Chondrocyte (in vitro differentiated cells): ENCODE measurements at places on chromosomes 7 and 10.

DNA sequence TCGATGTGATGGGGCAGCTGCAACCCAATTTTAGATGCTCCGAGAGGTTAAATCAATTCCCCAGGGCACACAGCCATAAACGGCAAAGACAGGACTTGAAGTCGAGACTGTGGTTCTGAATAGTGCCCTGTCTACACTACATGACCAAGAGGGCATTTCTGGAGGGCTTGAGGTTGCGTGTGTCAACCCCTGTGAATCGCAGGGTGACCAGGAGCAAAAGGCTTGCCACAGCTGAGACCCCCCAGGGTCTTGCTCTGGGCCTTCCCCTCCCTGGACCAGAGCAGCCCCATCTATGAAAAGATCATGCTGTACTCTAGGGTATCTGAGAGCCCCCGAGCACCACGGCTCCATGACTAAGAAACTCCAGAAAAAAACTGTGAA is 26.8 kb upstream of the RASGEF1A start:
- H3K4me1 ChIP-seq: no peaks in the 10 kb centered on the region
- peaks cover under 1% of the 10 kb centered on the region for H3K36me3 ChIP-seq
- H3K4me3 ChIP-seq: no peak overlapping the region
- no peak for DNase-seq

GRCh38 chr7:82018226-82018625 is 248.4 kb upstream of the HGF start:
- peaks cover 38% of the 10 kb centered on the region for H3K4me1 ChIP-seq
- H3K27ac ChIP-seq: no peak overlapping the region
- no peaks in the 10 kb centered on the region for H3K27me3 ChIP-seq
- no peak overlapping the region for H3K4me3 ChIP-seq
- DNase-seq: no peak
- H3K36me3 ChIP-seq: no peaks in the 10 kb centered on the region

- no peaks in the 10 kb centered on the region for H3K36me3 ChIP-seq
- no peak for DNase-seq
- H3K27me3 ChIP-seq: peaks cover 2% of the 10 kb centered on the region
- H3K4me1 ChIP-seq: no peaks in the 10 kb centered on the region
- no peak overlapping the region for H3K27ac ChIP-seq
These were observed 211.6 kb upstream of the MAGI2 start for GRCh38 chr7:79664884-79665676.

DNA sequence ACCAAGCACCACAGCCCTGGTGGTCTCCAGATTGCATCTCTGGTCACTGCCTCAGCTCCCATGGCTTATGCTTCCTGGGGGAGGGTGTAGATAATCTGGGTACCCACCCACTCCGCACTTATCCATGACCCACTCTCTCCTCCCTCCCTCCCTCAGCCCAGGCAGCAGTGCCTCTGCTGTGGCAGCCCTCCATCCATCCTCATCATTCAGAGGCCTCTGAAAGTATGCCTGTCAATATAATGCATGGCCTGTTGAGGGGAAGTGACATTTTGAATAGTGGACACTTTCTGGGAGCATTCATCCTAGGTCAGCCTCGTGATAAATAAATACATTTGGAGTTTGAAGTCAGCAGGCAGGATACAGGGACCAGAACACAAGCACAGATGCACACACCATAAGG is 23.2 kb downstream of the ZNF503 start:
- H3K36me3 ChIP-seq: peaks cover 3% of the 10 kb centered on the region
- H3K4me3 ChIP-seq: no peak overlapping the region
- H3K4me1 ChIP-seq: no peaks in the 10 kb centered on the region

- H3K27ac ChIP-seq: no peak overlapping the region
- H3K4me3 ChIP-seq: no peak overlapping the region
- no peaks in the 10 kb centered on the region for H3K36me3 ChIP-seq
These were observed 233.2 kb downstream of the TCERG1L start for GRCh38 chr10:131078131-131078881.

GRCh38 chr10:115604627-115605026 is 511.5 kb downstream of the ATRNL1 start:
- no peaks in the 10 kb centered on the region for H3K36me3 ChIP-seq
- H3K27me3 ChIP-seq: no peaks in the 10 kb centered on the region
- DNase-seq: no peak
- peaks cover 18% of the 10 kb centered on the region for H3K4me1 ChIP-seq
- no peak overlapping the region for H3K27ac ChIP-seq

- no peak for DNase-seq
- H3K4me1 ChIP-seq: peaks cover 29% of the 10 kb centered on the region
- no peaks in the 10 kb centered on the region for H3K27me3 ChIP-seq
These were observed 488.2 kb downstream of the SUGCT start for GRCh38 chr7:40622941-40623501.
